Stimulated activated CD4-positive, alpha-beta T cell treated with anti-CD3 and anti-CD28 coated beads, Interleukin-2, amount 100 ng/mL, for 24 hours (primary cell): ENCODE measurements at places on chromosomes 13 and 19.

- no peak for DNase-seq
These were observed 10.4 kb downstream of the ZNF93 start for GRCh38 chr19:19911150-19911549.

DNA sequence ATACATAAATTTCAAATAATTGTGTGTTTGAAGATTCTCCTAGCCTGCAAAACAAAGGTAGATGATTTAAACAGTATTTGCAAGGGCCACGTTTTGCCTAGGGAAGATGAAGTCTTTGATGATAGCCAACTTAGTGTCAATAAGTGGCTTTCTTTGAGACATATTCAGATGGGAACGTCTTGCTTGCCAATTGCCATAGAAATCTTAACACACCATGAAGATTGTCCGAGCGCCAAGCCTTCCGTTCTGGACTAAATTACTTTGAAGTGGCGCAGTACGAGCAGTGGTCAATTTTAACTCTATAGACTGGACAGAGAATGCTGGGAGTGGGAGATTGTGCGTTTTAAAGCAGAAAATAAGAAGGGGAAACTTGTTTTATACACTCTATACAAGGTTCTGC is 9.9 kb downstream of the ZIC5 start:
- DNase-seq, result no peak

DNA sequence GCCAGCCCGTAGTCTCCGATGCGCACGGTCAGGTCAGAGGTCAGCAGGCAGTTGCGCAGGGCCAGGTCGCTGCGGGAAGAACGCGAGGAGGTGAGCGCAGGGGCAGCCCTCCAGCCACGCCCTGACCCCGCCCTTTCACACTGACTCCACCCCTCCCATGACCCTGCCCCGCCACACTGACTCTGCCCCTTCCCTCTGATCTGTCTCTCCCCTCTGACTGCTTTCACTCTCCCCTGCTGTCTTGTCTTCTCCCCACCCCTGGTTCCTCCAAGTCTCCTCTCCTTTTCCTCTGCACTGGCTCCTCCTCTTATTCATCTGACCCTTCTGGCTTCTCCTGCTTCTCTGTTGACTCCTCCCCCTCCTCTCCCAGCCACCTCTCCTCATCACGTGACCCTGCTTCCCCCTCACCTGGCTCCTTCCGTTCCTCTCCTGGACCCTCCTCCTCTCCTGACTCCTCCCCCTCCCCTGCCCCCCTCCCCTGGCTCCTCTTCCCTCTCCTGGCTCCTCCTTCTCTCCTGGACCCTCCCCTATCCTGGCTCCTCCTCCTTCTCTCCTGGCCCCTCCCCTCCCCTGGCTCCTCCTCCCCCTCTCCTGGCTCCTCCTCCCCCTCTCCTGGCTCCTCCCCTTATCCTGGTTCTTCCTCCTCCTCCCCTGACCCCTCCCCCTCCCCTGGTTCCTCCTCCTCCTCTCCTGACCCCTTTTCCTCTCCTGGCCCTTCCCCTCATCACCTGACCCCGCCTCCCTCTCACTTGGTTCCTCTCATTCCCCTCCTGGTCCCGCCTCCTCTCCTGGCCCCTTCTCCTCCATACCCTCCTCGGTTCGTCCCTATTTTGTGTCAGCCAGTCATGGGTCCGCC is 9.9 kb downstream of the LMTK3 start:
- peak; percentile 52 for DNase-seq

- no peak for DNase-seq
These were observed 7.3 kb downstream of the TNFSF14 start for GRCh38 chr19:6662702-6663101.

DNA sequence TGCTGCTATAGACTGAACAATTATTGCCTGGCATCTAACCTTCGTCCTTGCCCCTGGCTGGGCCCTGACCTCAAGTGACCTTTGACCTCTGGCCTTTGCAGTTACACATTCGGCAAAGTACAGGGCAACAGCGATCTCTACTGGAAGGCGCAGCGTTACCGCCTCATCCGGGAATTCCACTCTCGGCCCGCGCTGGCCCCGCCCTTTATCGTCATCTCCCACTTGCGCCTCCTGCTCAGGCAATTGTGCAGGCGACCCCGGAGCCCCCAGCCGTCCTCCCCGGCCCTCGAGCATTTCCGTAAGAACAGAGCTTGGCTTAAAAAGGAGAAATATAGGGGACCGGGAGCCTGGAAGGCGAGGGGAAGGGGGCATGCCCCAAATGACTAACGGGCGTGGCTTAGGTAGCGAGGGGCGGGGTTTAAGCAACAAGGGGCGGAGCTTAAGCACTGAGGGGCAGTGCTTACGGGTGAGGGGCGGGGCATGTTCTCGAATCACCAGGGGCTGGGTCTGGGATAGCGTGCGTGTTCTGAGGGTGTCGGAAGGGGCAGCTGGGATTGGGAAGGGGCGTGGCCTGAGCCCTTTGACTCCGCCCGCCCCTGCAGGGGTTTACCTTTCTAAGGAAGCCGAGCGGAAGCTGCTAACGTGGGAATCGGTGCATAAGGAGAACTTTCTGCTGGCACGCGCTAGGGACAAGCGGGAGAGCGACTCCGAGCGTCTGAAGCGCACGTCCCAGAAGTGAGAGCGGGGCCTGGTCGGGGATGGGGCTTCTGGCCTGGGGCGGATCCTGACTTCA is 52.7 kb downstream of the TRPM4 start:
- DNase-seq, result peak; percentile 35

DNA sequence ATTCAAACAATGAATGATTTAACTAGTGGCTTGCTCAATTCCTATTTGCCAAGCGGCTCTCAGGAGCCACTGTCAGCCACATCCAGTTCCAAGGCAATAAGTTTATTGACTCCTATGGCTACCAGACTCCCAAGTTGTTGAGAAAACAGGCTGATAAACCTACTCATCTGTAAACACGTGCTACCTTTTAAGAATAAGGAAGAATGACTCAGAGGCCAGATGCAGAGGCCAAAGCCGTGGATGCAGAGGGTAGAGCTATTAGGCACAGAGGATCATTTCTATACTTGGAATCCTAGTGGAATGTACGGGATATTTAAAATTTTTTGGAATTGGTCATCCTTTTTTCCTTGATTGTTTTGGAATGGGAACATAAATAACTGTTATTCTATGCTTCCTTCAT is 1921.1 kb downstream of the OLFM4 start:
- DNase-seq, result no peak

DNA sequence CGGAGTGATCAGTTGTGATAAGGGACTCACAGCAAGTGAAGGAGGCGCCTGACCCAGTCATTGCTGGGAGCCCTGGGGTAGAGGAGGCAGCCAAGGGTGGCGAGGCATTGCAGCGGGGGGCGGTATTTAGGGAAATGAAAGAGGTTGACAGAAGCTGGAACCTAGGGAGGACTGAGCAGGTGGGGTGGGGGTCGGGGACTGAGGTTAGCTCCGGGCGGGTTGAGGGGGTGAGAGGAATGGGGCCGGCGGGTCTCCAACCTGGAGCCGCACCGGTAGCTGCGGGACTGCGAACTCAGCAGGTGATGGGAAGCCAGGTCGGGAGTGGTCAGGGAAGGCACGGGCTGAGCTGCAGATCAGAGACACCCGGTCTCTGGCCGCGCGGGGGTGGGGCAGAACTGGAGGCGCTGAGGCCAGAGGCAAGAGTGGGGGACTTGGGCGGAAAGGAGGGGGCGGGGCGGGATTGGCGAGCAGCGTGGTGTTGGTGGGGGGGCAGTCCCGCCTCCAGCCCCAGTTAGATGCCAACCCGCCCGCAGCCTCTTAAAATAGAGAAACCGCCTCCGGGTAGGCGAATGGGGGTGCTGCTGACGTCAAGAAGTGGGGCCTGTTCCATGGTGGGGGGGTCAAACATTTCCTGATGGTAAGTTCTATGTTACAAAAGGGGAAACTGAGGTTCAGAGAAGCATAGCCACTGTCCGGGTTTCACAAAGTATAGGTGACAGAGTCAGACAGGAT is 1.5 kb downstream of the MAST3 start:
- DNase-seq, result no peak

DNA sequence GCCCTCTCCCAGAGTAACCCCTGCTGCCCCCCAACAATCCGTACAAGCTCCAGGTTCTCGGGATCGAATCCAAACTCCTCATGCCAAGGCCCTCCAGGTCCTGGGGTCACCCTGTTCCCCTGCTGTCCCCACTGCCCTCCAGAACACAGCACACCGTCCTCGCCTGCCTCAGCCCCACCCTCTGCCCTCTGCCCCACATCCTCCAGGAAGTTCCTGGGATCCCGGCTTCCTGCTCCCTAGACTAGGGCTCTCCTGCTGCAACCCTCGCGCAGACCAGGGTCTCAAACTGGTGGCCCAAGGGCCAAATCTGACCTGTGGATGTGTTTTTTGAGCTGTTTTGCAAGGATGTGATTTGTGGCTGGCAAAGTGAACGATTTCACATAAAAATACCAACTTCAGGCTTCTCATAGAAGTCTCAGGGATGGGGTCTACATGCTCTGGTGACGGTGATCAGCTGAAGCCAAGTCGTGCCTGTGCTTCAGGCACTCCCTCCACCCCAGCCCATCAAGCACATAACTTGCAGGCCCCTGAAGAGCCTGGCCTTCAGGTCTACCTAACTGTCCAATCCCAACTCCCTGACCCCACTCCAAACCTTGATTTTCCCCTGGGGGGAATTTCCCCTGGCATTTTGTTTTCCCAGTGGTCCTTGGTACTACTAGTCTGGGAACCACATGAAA is 1.8 kb downstream of the RABAC1 start:
- no peak for DNase-seq

DNA sequence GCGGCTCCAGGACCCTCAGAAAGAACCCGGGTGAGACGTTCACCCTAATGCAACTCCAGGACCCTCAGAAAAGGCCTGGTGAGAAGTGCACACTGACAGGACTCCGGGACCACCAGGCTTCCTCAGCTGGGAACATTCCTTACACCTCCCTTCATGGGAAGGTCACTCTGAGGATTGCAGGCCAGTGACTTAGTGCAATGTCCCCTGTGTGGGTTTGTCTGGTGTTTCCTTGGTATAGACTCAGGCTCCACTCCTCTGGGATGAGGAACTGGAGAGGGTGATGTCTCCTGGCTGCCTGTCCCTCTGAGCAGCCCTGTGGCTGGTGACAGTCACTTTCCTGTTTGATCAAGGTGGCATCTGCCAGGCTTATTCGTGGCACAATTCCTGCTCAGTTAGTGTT is 49.7 kb downstream of the TEX29 start:
- DNase-seq, result no peak

DNA sequence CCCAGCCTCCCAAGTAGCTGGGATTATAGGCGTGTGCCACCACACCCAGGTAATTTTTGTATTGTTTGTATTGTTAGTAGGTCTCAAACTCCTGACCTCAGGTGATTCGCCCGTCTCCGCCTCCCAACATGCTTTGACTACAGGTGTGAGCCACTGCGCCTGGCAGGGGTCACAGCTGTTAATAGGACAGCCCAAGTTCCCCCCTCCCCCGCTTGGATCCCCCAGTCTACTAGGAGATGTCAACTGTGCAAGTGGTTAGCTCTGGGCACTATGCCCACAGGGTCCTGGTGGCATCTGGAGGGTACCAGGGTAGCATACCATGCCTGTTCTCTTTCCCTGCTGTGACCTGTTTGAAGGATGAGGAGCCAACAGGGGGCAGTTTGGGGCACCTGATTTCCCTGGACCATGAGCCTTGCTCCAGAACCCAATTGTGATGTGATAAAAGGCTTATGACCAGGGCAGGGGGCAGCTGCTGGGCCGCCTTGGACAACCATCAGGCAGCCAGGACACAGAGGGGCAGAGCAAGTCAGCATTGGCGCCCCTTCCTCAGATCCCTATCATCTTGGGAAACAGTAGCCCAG is at the start of gene TSPAN16:
TSS of gene TSPAN16 (plus strand) at position 496 of the 581 bp plus-strand sequence. CDS start 138 bp downstream, outside the sequence.
- no peak for DNase-seq

GRCh38 chr13:36858290-36858689 is 39.3 kb downstream of the RFXAP start:
- no peak for DNase-seq

- DNase-seq, result no peak
These were observed 19.8 kb downstream of the PAK4 start for GRCh38 chr19:39145180-39145953.

- DNase-seq, result no peak
These were observed 58.3 kb upstream of the ZNF507 start for GRCh38 chr19:32287086-32287485.

DNA sequence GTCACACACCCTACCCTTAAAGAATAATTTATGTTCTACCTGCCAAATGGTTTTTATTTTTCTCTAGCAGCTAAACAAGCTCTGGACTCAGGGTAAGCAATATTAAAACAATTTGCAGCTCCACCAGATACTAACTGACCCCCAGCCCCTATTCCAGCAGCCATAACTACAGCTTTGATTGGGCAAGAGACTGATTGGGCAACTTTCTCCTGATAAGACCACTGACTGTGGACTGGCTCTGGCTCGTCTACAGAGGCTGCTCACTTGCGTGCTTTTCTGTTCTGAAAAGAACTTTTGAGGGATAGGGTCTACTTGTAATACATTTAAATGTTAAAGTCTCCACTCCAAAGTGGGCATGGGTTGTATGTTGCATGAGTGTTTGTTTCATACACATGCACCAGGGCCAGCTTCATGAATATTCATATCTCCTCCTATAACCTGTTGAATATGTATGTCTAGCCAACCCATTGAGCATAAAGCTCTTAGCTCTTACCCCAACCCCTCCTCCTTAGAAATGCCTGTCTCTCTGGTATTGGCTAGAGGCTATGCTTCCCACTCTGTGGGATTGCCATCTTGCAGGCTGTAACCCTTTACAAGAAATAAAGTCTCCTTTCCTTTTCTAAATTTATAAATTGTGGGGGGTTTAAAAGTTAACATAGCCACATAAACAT is 19.9 kb downstream of the OR7A5 start:
- DNase-seq, result no peak

GRCh38 chr13:50428183-50428877 is 413.1 kb downstream of the KCNRG start:
- no peak for DNase-seq
